ENCODE measurements at places on chromosomes 16 and 17.

DNA sequence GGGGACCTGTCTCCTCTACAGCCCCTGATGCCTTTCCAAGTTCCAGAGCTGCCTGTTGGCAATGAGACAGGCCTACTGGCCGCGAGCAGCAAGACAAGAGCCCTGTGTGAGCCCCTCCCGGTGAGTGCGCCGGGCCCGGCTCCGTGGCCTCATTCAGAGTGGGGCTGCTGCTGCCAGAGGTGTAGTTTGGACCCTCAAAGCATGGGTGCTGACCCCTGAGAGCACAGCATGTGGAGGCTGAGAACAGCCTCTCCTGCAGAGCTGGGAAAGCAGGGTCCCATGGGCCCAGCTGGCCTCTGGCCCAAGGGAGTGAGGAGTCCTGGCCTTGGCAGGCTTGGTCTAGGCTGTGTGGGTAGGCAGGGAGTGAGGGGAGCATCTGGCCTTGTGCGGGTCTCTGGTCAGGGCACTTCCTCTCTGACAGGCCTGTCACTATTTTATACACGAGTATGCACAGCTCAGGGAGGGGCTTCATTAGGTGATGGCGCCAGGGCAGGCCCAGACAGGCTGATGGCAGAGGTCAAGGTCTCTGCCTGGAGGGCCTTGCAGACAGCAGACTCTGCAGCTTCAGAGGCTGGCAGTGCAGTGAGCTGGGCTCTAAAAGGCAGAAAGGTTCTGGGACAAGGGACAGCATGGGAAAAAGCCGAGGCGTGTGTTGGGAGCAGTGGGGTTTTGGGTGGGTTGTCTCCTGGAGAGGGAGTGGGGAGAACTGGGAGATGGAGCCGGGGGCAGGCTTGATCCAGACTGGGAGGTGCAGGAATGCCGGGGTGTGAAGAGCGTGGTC, 43.4 kb downstream of the ADCY7 start:
- DNase-seq = no peak

- no peak for DNase-seq
Measured at GRCh38 chr17:5011928-5012327, 14.2 kb downstream of the KIF1C start.

GRCh38 chr17:76681222-76682137, 29.3 kb downstream of the MXRA7 start:
- DNase-seq = peak; percentile 38

- DNase-seq = no peak
Measured at GRCh38 chr16:14365200-14365851, 264.7 kb downstream of the PARN start.

DNA sequence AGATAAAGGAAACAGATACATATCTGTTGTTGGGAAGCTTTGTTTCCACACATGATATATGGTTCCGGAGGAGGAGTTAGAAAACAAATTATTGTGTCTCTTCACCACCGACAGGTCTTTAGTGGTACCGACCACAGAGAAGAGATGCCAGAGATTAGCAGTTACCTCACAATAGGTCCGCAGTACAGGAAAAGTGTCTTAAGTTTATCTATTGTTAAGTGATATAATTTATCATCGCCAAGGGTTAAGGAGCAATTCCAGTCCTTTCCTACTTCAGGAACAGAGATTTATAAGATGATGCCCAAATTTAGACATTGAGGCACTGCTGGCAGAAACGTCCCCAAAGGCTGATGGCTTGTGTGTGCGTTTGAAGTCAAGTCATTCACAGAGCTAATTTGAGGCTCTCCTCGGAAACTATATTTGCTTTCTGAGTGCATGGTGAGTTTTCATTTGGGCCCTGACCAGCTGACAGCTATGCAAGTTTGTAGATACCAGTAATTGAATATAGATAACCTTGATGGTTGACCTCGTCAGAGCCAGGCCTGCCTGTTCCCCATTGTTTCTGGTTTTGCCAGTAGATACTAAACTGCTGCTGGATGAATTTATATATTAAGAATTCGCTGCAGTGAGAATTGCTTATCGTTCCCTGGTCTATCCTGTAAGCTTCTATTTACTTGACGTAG, 196.4 kb upstream of the IRX3 start:
- DNase-seq = no peak
